ENCODE measurements at places on chromosomes 6 and 20. TPM values are rescaled to one million over a fixed set of nuclear protein-coding genes. Genes with fewer than 3 reads are reported as not detected.
A peak's percentile ranks its signal among the peaks of the same experiment; 100 is the strongest.

- DNase-seq, result no peak
Measured at GRCh38 chr6:7631466-7631865, 41.5 kb downstream of the SNRNP48 start.

- DNase-seq, result no peak
Measured at GRCh38 chr20:54366669-54367344, 108.6 kb upstream of the DOK5 start.

DNA sequence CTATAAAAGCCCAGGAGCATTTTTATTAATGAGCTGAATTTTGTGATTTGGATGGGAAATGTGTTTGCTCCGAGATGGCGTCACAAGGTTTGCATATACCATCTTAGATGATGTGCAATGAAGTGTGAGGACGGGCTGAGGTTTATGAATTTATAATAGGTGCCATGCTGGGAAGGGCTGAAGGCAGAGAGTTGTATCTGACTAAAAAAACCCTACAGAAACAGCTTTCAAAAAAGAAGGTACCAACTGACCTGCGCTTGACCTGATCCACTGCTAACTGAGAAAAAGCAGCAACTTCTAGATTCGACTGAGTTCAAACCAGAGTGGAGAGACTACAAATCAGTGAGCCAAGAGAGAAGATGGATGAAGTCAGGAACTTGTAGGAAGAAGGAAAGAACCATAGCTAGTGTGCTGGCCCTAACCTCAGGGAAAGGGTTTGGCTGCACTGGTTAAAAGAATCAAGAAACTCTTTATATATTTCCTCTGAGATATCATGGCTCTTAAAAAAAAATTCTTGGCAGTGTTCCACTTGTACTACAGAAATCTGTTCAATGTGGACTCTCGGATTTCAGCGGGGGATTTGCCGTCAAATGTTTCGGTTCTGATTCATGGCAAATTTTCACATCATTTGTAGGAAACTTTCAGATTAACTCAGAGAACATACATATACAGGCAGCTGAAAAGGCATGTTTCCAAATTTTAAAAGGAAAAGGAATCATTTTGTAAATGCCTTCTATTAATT, 56.5 kb upstream of the HDGFL1 start:
- DNase-seq, result no peak

- no peak for DNase-seq
Measured at GRCh38 chr20:51129147-51129776, 106.4 kb upstream of the KCNG1 start.

DNA sequence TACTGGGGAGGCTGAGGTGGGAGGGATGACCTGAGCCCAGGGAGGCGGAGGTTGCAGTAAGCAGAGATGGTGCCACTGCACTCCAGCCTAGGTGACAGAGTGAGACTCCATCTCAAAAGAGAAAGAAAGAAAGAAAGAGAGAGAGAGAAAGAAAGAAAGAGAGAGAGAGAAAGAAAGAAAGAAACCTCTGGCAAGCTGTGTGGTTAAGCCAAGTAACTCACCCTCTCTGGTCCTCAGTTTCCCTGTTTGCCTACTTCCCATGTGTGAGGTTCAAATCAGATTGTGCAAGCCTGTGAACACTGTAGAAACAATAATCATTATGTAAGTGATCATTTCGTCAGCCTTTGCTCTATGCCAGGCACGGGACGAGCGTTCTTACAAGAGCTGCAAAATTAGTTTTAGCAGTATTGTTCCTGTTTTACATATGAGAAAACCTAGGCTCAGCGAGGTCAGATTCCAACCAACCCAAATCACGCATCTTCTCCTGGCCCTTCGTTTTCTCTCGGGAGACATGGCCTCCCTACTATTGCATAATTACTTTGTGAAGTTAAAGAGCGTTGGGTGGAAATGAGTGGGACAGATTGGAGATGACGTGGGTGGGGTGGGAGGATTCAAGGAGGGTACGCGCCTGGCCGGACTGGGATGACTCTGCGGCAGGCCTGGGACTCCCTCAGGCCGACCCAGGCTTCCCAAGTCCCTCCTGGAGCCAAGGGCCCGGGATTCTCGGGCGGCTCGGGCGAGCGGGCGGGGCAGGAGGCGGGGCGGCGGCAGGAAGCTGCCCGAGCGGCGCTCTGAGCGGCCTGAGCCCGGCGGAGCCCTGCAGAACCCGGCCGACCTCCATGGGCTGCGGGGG, at the start of gene SNX21:
Gene SNX21, plus strand, starts transcription at position 770 of the 853 bp plus-strand sequence. CDS start 121 bp downstream, outside the sequence.
- DNase-seq, result peak; percentile 38

- no peak for DNase-seq
Measured at GRCh38 chr6:7888587-7889357, 21.8 kb downstream of the TXNDC5 start.

DNA sequence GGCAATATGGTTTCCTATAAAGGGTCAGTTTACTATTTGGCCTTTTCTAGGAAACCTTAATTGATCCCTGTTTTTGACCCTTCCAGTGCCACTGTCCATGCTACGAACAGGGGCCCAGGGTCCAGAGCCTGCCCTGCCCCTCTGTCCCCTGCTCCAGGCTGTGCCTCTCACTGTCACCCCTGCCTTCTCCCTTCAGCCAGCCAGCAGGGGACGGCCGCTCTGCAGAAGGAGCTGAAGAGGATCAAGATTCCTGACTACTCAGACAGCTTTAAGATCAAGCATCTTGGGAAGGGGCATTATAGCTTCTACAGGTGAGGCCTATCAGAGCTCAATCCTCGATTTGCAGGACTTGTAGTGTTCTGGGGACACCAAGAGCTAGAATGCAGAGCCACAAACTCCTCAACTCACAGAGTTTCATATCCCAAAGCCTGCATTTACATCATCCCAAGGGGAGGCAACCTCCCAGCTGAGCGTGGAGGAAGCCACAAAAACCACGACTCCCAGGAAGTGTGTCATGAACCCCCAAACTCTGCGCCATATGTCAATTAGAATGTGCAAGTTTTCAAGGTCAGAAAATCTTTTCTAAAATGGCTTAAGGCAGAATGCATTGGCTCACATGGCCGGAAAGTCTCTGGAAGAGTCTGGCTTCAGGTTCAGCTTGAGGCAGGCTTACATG, 3.6 kb downstream of the BPI start:
- DNase-seq, result no peak

GRCh38 chr20:29878777-29879442, 1378.6 kb upstream of the DEFB115 start:
- DNase-seq, result peak; percentile 25

DNA sequence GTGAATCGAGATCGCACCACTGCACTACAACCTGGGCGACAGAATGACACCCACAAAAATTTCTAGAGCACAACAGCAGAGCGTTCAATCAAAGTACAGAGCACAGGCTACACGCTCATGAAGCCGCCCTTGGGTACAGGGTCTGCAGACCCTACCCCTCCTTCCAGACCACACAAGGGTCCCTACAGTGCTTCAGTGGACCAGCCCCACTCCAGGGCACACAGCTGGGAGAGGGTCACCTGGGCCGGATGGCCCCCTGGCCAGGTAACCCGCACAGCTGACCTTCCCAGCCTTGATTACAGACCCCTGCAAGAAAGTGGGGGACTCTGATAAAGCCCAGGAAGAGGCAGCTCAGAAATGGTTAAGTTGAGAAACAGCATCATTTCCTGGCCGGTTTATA, 63.6 kb downstream of the RIPOR3 start:
- DNase-seq, result no peak

DNA sequence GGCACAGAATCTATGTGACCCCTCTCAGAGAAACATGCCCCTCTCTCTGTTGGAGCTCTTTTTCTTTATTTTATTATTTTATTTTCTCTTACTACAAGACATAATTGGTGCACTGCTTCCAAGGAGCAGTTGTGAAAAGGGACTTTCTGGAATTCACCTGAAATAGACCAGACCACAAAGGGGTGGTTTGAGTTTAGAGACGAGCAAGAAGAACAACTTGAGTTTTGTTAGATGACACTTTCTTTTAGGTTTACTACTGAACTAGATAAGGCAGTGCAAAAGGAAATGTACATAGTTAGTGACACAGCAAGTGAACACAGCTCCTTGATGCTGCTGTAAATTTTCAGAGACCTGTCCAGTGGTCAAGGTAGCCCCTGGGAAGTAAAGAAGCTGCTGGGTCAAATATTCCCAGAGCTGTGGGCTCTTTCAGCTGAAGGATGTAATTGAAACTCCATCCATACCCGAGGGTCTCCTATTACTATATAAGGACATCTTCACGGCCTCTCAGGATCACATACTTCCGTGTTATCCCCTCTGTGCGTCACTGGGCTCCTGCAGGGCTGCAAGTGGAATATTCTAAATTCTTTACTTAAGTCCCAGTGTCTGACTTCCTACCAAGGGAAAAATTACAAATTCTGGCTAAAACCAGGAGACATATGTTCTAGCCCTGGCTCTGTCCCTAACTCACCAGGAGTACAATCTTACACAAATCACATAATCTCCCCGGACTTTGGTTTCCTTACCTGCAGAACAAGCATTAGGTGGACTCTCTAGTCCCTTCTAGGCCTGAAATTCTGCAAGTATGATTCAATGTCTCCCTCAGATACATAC, 69.1 kb upstream of the ADTRP start:
- DNase-seq, result no peak

Gene PBOV1
- not detected for total RNA-seq

Gene LST1
- total RNA-seq, result 29.1 TPM

GRCh38 chr20:42093542-42094440, 475.6 kb upstream of the CHD6 start:
- no peak for DNase-seq

Gene SMOC2
- total RNA-seq, result not detected

Gene CDH22
- not detected for total RNA-seq

DNA sequence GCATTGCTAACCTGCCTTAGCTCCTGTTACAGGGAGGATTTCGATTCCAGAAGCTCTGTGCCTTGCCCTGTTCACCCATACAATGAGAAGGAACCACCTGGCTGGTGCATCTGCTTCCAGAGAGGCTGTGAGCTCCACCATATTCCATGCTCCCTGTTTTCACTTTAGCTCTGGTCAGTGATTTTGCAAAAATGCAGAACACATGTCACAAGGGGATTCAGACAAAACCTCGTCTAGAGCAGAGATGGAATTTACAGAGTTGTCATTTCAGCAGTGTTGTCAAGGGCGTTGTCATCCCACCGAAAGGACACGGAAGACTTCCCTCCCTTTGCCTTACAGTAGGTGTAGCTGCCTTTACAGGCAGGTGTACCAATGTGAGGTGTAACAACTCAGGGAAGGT, 223.0 kb upstream of the ARID1B start:
- no peak for DNase-seq

- no peak for DNase-seq
Measured at GRCh38 chr6:19478992-19479391, 358.2 kb upstream of the ID4 start.

GRCh38 chr6:159871906-159872305, 18.9 kb upstream of the MAS1 start:
- peak; percentile 38 for DNase-seq

Gene STMND1
- total RNA-seq, result not detected

Gene MAK
- 0.68 TPM for total RNA-seq

DNA sequence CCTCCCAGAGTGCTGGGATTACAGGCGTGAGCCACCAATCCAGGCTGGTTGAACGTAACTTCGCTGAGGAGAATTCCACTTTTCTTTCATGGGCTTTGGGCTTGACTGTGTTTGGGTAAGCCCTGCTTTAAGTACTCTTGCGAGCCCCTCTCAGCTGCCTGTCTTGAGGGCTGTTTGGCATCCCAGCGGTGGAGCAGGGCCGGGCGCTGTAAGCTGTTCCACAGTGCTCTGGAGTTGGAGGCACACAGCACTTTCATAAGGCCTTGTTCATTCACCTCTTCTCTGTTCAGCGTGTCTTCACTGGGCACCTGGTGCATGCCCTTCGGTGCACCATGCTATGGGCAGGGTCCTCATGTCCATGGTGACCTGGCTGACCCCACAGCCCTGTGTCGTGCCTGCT, 21.6 kb downstream of the PNLDC1 start:
- DNase-seq, result no peak

DNA sequence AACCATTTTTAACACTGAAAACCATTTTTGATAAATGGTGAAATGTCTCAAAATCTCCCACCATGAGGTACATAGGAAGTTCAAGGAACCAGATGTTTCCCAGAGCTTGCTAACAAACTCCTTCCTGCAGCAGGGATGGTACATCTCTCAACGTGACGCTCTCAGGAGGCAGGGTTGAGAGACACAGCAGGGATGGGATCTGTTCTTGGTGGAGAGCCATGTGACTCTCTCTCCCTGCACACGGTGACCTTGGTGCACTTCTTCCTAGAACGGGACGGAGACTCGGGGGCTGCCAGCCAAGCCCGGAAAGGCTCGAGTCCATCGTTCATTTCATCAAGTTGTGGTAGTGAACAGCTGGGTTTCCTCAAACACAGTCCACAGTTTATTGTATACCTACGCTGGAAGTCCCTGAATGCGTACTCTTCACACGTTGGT, 94.2 kb downstream of the FAM50B start:
- no peak for DNase-seq

Gene PPP1R14C
- total RNA-seq, result 0.44 TPM

GRCh38 chr6:87661016-87661415, 41.0 kb downstream of the AKIRIN2 start:
- DNase-seq, result no peak

- no peak for DNase-seq
Measured at GRCh38 chr20:41392295-41392694, 25.7 kb upstream of the EMILIN3 start.

GRCh38 chr6:137704802-137705159, 162.3 kb upstream of the TNFAIP3 start:
- no peak for DNase-seq

- no peak for DNase-seq
Measured at GRCh38 chr6:19805129-19805481, 32.1 kb upstream of the ID4 start.

Gene BPIFB4
- not detected for total RNA-seq

- no peak for DNase-seq
Measured at GRCh38 chr6:33136310-33136900, 55.9 kb downstream of the COL11A2 start.

DNA sequence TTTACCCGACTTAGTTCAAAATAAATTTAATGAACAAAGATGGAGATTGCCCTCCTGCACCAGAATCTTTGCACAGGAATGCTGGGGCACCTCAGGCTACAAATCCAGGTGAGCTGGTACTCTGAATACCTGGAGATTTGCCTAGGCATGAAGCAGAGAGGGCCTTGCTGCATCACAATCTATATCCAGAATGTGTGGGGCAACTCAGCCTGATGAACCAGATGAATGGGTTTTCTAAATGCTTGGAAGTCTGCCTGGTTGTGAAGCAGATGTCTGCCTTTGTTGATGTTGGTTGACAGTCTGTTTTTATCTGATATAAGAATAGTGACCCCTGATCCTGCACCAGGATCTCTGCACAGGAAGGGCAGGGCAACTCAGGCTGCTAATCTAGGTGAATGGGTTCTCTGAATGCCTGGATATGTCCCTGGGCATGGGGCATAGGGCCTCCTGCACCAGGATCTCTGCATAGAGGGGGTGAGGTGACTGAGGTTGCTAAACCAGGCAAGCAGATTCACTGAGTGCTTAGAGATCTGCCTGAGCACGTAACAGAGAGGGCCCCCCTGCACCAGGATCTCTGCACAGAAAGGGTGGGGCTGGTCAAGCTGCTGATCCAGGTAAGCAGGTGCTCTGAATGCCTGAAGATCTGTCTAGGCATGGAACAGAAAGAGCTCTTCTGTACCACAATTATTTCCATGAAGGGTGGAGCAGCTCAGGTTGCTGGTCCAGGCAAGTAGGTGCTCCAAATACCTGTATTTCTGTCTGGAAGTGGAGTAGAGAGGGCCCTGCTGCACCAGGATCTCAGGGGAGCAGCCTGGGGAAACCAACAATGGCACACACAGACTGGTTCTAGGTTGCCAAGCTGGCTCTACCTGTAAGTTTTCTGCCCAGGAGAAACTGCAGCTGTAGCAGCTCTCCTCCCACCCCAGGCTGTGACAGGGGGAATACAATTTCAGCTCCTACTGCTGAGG, 437.5 kb downstream of the MMUT start:
- DNase-seq, result no peak
